ENCODE measurements at places on chromosomes 12 and 14.
A peak's percentile ranks its signal among the peaks of the same experiment; 100 is the strongest.

GRCh38 chr12:65597527-65597926, 226.8 kb upstream of the HMGA2 start:
- no peak for DNase-seq

DNA sequence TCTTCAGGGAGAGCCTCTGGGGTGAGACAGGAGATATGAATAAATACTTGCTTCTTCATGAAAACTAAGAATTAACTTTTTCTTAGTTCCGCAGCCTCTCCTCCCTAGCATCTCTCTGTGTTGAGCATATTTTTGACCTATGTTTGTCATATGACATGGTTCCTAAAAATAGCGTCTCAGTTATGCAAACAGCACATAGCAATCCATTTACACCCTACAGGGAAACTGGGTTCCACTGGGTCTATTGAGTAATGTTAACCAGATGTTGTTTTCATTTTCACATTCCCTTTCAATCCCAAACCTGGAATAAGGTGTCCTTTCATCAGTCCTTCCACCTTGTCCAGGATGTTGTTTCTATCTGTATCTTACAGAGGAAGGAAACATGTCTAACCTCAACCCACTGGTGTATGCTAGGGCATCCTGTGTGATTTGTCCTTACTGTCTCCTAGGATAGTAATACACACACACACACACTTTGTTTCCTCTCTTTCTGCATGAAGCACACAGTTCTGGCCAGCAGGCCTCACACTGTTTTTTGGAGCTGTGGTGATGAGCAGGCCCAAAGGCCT, 1543.5 kb downstream of the AACS start:
- DNase-seq = no peak

- DNase-seq = no peak
Measured at GRCh38 chr12:95974358-95974757, 21.8 kb downstream of the HAL start.

GRCh38 chr12:106757623-106758348, 16.7 kb upstream of the RIC8B start:
- DNase-seq = no peak

DNA sequence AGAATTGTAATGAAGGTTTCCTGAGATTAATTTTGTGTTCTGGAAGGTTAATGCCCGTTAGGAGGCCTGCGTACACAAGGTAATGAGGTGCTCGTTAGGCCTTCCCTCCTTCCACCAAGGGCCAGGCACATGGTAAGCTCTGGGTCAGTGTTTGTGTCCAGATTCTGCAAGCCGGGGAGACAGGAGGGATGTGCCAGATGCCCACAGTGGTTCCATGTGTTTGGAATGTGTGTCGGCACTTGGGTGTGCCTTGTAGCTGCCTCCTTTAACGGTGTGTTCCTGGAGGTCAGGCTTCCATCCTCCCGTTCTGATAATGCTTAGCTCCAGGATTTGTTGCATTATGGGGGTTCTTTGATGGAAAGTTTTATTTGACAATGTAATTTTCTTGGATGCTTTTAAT, 5.7 kb downstream of the TRAF3 start:
- no peak for DNase-seq

DNA sequence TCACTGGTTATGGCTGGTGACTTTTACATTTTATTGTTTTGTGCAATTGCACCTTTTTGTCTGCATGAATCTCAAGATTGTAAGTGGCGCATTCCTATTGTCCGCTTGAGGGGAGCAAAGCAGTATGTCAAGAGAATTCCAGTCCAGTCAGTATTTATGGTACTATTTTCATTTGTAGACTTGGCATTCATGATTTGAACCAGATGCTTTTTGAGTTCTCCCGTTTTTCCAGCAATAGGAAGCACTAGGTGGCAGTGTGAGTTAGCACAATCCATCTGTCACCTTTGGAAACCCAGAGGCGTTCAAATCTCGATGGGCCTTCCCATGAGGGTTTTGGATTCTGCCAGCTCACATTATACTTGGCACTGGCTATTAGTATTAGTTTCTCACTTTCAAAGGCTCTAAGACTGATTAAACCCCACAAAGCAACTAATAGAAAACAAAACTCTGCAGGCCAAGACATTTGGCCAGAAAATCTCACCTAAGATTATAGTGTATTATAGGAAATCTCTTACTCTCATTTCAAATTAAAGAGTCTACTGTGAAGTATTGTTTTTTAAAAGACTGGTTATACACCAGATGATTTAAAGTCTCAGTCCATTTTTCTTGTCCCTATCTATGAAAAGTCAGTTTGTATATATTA, 2.2 kb downstream of the DACT1 start:
- DNase-seq = peak; percentile 59

DNA sequence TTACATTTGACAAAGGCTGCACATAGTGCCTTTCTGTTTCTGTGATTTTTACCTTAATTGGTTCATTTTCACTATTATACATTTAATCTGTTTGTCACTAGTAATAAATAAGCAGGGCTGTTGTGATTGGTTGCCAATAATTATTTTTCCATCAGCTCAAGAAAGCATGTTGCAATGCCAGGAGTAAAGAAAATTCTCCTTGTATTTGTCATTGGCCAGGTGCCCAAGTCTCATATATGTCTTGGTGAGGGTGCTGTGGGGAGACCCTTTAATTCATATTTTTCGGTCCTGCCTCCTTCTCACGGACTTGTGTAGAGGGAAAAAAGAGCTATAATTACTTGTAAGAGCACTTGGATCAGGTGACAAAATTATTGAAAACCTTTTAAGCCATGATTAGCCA, 108.0 kb downstream of the KITLG start:
- no peak for DNase-seq

GRCh38 chr14:100096656-100097055, 31.4 kb downstream of the EVL start:
- no peak for DNase-seq

DNA sequence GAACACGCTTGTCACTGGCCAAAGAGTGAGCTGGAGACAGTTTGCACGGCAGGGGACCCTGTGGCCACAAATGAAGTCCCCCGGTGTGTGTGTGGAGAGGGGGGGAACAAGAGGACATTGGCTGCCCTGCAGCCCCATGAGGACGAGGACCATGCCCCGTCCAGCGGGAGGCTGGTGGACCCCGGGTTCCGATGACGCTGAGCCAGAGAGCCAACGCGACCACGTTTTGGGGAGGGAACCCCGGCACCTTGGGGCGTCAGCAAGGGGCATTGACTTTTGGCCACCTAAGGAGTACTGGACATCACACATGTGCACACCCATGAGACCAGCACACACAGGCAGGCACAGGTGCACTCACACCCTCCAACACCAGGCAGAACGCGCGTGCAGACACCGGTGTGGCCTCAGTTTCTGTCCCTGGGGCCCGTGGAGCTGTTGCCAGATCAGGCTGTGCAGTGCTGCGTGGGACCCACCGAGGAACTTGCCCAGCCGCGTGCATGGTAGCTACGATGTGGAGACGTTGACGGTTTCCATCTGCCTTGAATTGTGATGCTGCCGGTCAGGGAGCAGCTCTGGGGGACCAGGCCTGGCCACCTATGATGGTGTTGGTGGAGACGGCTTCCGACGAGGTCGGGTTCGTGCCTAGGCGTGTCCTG, 26.5 kb downstream of the NOC4L start:
- DNase-seq = no peak

GRCh38 chr12:19409376-19409775, 29.9 kb upstream of the AEBP2 start:
- DNase-seq = no peak

DNA sequence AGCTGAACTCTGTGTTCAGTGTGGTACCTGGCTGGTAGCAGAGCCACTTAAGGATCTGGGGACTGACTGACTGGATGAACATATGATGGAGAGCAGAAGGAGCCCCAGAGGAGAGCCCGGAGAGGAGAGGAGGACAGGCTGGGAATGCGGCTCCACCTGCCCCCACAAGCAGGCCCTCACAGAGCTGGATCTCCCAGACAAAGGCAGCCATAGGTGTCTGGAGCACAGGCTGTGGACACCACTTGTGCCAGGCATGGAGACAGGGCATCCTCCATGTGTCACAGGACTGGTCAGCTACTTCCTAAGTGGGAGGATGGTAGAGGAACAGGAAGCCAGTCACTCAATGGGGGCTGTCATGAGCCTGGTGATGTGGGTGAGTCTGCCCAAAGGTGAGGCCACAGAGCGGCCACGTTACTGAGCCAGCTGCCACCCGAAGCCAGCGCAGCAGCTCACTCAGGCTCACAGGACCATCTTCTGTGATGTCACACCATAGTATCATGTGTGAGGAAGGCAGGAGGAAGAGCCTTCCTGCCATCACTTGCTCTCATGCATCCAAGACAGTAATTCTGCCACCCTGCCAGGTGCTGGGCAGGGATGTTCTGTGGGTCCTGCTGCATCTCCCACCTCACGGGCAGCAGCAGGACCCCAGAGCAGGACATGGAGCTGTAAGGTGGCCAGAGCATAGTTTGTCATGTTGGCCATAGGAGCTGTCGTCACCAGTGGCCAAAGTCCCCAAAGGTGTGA, 72.1 kb downstream of the PRIMA1 start:
- DNase-seq = no peak

DNA sequence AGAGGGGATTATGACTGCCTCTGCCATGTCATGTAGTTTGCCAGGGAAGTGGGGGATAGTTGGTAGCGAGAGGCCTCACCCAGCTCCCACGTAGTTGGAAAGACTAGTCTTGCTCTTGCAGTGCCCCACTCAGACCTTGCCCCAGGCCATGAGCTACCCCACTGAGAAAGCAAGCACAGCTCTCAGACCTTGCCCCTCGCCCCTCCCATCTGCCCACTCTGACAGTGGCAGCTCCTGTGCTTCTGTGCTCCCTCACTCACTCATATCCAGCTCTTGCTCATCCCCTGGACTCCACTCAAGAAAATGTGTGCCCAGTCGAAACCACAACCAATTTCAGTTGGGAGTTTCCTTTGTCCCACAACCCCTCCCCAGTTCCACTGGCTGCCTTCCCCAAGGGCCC, 55.5 kb upstream of the BDKRB2 start:
- no peak for DNase-seq

DNA sequence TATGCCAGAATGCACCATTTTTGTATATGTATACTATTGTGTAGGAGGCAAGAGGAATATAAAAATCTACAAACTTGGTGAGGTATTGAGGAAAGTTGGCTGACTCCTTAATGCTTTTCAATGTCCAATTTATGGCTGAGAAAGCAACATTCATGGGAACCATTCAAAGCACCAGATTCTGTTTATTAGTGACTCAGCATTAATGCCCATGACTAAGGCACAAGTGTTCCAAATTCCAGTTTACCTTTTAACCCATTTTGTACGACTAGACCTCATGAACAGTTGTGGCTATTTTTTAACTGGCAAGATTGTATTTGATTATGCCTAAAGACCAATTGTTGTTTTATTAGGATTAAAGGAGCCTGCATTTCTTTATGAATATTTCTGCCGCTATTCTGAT, 375.4 kb upstream of the ATP2B1 start:
- no peak for DNase-seq

DNA sequence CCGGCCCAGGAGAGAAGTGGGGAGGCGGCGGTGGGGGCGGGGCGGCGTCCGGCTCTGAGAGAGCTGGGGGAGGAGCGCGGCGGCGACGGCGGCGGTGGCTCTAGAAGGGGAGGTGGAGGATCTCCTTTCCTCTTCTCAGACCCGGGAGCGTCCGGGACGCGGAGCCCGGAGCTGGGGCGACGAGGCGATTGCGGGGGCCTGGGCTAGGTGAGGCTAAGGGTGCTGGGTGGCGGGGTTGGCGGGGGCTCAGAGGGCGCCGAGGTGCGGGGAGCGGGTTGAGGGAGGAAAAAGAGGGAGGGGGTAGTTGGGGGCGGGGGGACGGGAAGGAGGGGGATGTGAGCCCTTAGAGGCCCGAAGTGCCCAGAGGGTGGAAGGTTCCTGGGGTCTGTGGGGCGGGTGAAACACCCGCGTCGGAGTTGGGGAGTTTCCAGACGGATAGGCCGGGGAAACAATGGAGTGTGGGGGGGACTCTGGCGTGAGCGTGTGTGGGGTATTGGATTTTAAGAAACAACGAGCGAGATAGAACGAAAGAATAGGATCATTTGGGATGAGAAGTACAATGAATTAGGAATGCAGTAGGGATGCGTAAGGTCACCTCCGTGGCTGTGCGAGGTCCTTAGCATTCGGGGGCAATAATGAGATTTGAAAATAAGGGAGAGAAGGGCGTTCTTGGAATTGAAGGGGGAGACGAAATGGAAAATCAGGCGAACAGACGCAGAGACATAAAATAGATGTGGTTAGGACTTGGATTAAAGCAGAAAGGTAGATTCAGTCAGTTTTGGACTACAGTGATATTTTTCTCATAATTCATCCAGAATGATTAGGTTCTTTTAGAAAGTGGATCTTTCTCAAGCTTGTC, at the start of gene SPATS2:
Gene SPATS2 (plus strand): TSS at position 82 of the 859 bp plus-strand sequence. CDS start 93,551 bp downstream, outside the sequence.
- DNase-seq = peak; percentile 95

DNA sequence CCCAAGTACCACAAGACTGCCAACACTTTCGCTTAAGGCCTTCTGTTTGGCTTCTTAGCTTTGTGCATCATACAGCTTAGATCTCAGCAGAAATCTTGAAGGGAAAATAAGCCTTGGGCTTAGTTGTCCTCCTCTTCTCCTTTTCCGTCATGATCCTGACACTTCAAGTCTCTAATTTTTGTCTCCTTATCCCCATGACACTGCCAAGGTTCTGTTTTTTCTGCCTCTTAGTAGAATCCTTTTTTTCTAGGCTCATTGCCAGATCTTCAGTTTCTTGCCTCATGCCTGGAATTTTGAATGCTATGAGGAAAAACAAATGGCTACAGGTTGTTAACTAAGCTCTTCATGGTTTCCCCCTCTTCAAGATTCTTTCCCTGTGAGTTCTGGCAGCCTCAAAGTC, 450.4 kb downstream of the LRFN5 start:
- no peak for DNase-seq

- DNase-seq = no peak
Measured at GRCh38 chr14:23481362-23481970, 12.0 kb downstream of the NGDN start.

DNA sequence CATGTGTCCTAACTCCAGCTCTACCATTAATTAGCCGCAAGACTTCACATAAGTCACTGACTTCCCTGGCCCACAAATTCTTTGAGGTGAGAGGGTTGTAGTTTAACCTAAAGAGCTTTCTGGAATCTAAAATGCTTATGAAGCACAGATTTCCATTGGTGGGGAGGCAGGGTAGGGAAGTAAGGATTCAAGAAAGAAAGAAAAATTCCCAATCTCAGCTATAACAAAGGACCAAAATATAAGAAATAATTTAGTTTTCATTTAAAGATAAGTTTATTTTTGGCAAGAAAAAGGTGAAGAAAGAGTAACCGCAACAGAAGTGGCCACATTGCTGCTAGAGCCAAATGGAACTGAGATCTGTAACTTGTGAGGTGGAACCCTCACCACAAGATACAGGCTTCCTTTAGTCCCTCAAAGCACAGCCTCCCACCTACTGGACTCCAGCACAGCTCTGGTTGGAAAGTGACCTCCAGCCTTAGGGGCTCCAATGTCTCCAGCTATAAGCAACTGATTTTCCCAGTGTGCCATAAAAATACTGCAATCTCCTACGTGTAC, 23.6 kb downstream of the DAD1 start:
- no peak for DNase-seq

GRCh38 chr12:8096281-8096915, 14.3 kb downstream of the NECAP1 start:
- no peak for DNase-seq

- DNase-seq = peak; percentile 67
Measured at GRCh38 chr14:49621114-49621881, 699 bp downstream of the MGAT2 start.

GRCh38 chr12:46209914-46210872, 58.6 kb downstream of the SLC38A1 start:
- peak; percentile 81 for DNase-seq
